Vagina (tissue), 2 donors: ENCODE measurements at places on chromosomes 11 and 22.

- no peak overlapping the region for H3K4me3 ChIP-seq
- no peaks in the 10 kb centered on the region for H3K4me1 ChIP-seq
- H3K27ac ChIP-seq = no peak overlapping the region
- DNase-seq = no peak
These were observed 14.0 kb downstream of the MICALL1 start for GRCh38 chr22:37920126-37920525.

DNA sequence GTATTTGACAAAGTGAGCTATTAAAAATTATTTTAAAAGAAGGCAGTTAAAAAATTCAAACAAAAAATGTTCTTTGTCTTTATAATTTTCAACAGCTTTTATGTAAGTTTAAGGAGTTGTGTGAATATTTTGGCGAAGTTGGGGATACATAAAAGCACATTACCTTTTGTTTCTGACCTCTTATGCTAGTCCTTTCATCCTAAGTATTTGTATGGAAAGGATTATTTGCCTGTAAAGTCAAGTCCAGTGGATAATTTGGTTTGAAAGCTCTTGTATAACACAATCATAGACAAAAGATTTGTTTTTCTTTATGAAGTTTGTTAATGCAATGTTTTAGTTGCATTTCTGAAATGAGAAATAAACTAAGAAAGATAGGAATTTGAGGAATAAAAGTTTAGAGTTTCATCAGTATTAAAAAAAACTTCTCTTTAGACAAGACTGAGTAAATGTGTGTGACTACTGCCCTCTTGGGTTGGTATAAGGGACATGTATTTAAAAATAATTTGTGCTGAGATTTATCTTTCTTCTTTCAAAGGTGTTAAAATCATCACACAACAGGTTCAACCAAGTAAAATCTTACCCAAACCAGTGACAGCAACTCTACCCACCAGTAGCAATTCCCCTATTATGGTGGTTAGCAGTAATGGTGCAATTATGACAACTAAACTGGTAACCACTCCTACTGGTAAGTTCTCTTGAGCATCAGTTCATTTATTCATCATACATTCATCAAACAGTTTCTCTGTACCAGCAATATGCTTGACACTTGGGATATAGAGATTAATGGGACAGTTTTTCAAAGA is 68.2 kb downstream of the EMSY start:
- DNase-seq = no peak
- H3K27ac ChIP-seq = no peak overlapping the region
- H3K27me3 ChIP-seq = no peaks in the 10 kb centered on the region
- H3K4me3 ChIP-seq = no peak overlapping the region
- no peaks in the 10 kb centered on the region for H3K4me1 ChIP-seq
- H3K36me3 ChIP-seq = peaks cover 8% of the 10 kb centered on the region

DNA sequence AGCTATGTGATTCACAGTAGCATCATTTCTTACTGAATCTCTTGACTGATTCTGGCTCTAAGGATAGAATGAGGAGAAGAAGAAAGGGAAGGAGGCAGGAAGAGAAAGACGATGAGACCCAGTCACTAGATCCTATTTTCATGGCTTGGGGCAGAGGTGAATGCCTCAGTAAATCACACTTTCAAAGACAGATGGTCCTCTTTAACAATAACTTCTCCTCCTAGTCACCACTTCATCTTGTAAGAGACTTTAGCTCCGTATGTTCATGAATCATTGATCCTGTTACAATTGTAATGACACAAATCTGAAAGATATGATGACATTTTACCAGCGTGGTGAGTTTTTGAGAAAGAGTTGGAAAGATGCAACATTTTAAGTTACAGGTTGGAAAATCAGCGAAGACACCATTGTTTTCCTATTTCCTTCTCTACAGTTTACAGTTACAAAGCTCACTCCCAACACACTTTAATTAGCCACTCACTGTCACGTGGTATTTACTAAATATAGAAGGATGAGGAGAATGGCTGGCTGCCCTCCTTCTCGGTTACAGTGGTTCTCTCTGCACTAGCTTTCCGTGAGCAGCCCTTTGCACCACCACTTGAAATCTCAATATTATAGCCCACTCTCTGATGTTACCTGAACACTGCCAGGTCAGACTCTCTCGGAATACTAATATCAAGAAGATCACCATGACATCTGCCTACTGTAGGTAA is 205.8 kb downstream of the CADM1 start:
- H3K4me1 ChIP-seq = no peaks in the 10 kb centered on the region
- no peak for DNase-seq
- H3K36me3 ChIP-seq = no peaks in the 10 kb centered on the region

- peak overlapping the region; percentile 38 for H3K4me3 ChIP-seq
- peaks cover 71% of the 10 kb centered on the region for H3K4me1 ChIP-seq
- H3K27ac ChIP-seq = peak overlapping the region; percentile 86
These were observed 38.3 kb upstream of the NNMT start for GRCh38 chr11:114257621-114258558.

DNA sequence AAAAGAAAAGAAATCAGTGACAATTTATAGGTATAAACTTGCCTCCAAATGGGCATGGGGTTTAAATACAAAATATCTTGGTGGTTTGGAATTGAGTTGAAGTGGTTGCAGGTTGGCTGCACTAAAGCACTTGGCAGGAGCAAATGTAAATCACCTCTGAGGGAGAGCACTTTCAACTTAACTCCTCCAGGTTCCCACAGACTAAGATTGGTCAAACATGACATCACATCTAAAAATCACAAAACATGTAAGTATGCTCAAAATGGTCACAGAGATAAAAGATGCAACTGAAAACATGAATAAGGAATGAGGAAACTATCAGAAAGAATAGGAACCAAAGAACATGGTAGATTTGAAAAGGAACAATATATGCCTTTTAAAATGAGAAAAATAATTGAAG is 12.3 kb upstream of the SHANK3 start:
- no peak for DNase-seq
- H3K36me3 ChIP-seq = no peaks in the 10 kb centered on the region
- no peaks in the 10 kb centered on the region for H3K27me3 ChIP-seq
- no peak overlapping the region for H3K4me3 ChIP-seq

- no peaks in the 10 kb centered on the region for H3K4me1 ChIP-seq
- no peaks in the 10 kb centered on the region for H3K27me3 ChIP-seq
- no peak for DNase-seq
- H3K4me3 ChIP-seq = no peak overlapping the region
These were observed 219.0 kb downstream of the CEP164 start for GRCh38 chr11:117546431-117547194.

DNA sequence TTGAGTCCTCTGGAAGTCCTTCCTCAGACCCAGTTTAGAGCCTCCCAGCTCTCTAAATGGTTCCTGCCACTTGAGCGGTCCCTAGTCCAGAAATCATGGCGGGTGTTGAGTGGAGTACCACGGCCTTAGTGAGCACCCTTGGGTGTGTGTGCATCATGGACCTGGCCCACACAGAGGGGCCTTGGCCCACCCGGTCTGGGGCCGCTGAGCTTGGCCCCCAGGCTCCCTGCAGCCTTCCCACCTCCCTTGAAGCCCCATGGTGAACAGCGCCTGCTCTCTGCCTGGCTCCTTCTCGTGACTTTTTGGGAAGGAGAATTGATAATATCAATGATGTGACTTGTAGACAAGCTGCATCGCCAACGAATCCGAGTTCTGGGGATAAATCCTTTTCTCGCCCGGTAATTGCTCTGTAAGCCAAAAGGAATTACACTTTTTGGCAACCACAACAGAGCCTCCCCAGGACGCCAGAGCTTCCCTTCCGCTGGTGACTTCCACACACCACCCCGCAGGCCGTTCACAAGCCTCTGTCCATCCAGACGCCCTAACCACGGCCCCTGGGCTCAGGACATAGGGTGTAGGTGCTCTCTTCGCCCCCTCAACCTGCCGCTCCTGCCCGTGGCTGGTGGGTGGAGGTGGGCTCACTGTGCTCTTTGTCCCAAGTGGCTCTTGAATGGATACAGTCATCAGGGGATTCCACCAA is 93.8 kb downstream of the NECTIN1 start:
- no peaks in the 10 kb centered on the region for H3K27me3 ChIP-seq
- no peak overlapping the region for H3K27ac ChIP-seq
- DNase-seq = no peak

DNA sequence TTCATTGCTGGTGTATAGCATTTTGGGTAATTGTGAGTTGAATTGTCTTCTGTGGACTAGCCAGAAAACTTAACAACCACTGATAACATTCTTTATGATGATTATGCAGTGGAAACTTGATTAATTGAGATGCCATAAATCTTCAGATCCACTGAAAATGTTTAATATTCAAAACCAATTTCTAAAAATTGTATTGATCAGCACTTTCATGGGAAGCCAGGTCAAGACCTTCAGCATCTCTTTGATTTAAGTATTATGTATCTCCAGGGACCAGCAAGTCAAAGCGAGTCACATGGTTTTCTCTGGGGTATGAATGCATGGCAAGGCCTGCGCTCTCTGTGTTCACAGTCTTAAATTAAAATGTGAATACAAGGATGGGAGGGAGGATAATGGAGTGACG is 596.9 kb downstream of the OPCML start:
- no peak overlapping the region for H3K4me3 ChIP-seq
- no peak for DNase-seq
- H3K27ac ChIP-seq = no peak overlapping the region

DNA sequence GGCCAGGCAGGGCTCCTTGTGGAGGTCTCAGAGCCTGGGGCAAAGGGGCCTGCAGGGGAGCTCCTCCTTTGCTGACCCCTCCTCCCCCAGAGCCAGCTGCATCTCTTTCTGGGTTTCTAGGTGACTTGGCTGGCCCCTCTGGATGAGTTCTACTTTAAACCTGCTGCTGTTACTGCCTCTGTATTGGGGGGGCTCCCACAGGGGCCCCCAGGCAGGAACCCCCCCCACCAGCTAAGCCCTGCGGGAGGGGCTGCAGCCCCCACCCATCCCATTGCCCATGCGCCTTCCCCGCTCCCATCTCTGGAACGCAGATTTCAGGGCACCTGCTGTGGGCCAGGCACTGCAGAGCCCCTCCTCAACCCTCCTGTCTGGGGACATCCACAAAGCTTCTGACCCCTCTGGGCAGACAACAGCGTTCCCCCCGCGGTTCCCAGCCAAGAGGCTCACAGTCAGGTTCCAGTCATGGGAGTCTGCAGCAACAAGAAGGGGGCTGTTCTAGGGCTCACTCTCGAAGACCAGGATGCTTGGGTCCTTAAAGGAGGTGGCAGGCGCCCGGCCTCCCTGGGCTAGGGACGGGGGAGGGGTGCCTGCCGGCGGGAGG is 815 bp upstream of the PLCB3 start:
- peak overlapping the region; percentile 73 for H3K27ac ChIP-seq
- no peaks in the 10 kb centered on the region for H3K27me3 ChIP-seq
- H3K4me1 ChIP-seq = peaks cover 40% of the 10 kb centered on the region
- no peaks in the 10 kb centered on the region for H3K36me3 ChIP-seq

DNA sequence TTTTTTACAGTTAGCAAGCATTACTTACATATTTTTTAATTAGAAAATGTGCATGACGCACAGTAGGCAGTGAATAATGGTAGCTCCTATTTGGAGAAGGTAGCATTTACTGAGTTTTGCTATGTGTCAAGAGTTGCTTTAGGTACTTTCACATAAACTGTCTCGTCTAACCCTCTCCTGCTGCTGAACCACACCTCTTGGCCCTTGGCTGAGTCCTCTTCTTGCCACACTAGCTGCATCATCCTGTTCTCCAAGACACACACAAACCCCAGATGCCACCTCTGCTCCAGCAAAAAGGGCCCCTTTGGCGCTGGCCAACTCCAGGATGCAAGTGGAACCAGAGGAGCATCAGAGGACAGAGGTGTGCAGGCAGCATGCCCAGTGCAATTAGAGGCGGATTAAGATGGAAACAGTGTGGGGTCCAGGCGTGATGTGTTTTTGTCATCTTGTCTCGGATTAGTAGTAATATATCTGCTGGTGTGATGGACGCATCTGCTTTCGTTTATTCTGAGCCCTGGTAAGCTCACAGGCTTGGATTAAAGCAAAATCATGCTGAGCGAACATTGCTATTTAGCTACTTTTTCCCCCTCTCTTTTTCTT is 367.0 kb upstream of the CADM1 start:
- no peak for DNase-seq
- no peak overlapping the region for H3K4me3 ChIP-seq
- H3K27me3 ChIP-seq = no peaks in the 10 kb centered on the region
- no peaks in the 10 kb centered on the region for H3K4me1 ChIP-seq
- no peak overlapping the region for H3K27ac ChIP-seq

- no peak for DNase-seq
- peaks cover 15% of the 10 kb centered on the region for H3K4me1 ChIP-seq
- no peaks in the 10 kb centered on the region for H3K27me3 ChIP-seq
- H3K36me3 ChIP-seq = no peaks in the 10 kb centered on the region
- H3K27ac ChIP-seq = no peak overlapping the region
These were observed 10.9 kb upstream of the MRPL23 start for GRCh38 chr11:1936072-1936780.

DNA sequence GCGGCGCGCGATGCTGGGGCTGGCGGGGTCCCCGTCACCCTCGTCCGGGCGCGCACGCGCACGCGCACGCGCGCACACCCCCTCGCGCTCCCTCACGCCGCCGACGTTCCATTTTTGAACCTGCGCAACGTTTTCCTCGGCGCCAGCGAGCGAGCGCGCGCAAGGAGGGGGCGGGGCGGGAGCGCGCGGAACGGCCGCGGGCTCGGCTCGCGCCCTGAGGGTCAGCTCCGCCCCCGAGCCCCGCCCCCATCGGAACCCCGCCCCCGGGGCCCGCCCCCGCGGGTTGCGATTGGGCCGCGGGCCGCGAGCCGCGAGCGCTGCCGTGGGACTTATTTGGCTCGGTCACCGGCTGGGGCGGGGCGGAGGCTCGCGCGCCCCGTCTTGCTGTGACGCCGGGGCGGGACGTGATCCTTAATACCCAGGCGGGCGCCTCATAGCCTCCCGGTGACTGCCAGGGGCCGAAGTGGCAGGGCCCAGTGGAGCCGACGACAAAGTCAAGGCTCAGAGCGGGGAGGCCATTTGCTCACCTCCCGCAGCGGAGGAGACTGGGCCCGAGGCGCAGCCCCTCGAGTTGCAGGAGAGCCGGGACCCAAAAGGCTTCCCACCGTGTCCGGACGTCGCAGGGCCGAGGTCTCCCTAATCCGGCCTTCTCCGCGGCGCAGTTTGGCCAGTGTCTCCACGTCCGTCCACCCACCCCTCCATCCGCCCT is at the start of gene CBX7:
CBX7 (minus strand) TSS at position 170 of the 709 bp plus-strand sequence. CDS start 236 bp downstream, outside the sequence.
- H3K4me3 ChIP-seq = peak within 1 kb of the TSS; percentile 95
- no peaks in the 10 kb centered on the region for H3K36me3 ChIP-seq
- H3K27ac ChIP-seq = peak within 1 kb of the TSS; percentile 99
- no peak for DNase-seq

GRCh38 chr11:94245121-94245520 is 59.3 kb upstream of the IZUMO1R start:
- H3K27me3 ChIP-seq = no peaks in the 10 kb centered on the region
- H3K4me3 ChIP-seq = no peak overlapping the region
- H3K36me3 ChIP-seq = no peaks in the 10 kb centered on the region
- no peaks in the 10 kb centered on the region for H3K4me1 ChIP-seq
- no peak for DNase-seq

DNA sequence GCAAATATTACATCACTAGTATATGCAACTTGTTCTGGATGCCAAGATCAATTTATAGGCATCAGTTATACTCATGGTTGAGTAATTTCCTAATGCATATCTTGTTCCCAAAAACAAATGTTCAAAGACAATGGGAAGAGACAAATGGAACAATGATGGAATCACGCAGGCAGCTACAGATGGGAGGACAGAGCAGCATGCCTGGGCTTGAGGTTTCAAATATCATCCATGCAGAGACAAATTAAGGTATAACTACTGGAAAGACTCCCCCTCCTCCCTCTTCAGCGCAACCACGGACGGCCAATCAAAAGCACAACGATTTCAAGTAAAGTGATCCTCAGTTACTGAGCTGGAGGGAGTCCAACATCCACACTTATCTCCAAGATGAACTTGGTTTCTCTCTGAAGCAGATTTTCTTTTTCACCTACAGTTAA is 106.8 kb downstream of the CCDC83 start:
- DNase-seq = no peak
- peaks cover 16% of the 10 kb centered on the region for H3K4me1 ChIP-seq
- no peaks in the 10 kb centered on the region for H3K36me3 ChIP-seq
- no peaks in the 10 kb centered on the region for H3K27me3 ChIP-seq
- no peak overlapping the region for H3K4me3 ChIP-seq
